Esophagus squamous epithelium (tissue), 5 donors: ENCODE measurements at places on chromosomes 6 and 20. TPM values are rescaled to one million over a fixed set of nuclear protein-coding genes. Genes with fewer than 3 reads are reported as not detected.

Gene SPDEF
- total RNA-seq, result not detected

DNA sequence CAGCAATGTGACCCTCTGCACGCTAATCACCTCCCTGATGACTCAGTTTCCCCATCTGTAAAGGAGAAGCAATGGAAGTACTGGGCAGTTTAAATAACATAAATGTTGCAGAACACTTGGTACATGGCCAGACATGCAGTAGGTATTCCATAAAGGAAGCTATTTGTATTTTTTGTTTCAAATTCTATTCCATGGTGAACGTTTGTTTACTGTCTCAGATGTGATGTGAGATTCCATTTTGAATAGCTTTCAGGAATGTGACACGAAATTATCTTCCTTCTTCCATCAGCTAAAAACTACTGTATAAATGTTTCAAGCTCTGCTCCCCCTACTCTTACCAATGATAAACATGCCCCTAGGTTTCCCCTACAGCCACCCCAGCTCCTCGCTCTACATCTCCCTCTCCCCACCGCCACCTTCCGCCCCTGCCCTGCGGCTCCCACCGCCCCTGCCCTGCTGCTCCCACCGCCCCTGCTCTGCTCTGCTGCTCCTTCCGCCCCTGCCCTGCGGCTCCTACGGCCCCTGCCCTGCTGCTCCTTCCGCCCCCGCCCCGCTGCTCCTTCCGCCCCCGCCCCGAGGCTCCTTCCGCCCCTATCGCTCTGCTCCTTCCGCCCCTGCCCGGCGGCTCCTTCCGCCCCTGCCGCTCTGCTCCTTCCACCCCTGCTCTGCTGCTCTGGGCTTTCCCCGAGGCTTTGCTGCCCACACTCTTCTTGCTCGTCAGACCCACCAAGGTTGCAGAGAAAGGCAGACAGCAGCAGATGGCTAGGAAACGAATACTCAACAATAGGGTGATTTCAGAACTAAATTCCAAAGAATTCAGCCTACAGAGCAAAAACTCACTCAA lies 78.9 kb downstream of the THBS2 start:
- H3K4me1 ChIP-seq, result no peaks in the 10 kb centered on the region
- DNase-seq, result no peak
- no peaks in the 10 kb centered on the region for H3K36me3 ChIP-seq
- H3K27ac ChIP-seq, result no peak overlapping the region

Gene SLC17A3
- not detected for total RNA-seq

DNA sequence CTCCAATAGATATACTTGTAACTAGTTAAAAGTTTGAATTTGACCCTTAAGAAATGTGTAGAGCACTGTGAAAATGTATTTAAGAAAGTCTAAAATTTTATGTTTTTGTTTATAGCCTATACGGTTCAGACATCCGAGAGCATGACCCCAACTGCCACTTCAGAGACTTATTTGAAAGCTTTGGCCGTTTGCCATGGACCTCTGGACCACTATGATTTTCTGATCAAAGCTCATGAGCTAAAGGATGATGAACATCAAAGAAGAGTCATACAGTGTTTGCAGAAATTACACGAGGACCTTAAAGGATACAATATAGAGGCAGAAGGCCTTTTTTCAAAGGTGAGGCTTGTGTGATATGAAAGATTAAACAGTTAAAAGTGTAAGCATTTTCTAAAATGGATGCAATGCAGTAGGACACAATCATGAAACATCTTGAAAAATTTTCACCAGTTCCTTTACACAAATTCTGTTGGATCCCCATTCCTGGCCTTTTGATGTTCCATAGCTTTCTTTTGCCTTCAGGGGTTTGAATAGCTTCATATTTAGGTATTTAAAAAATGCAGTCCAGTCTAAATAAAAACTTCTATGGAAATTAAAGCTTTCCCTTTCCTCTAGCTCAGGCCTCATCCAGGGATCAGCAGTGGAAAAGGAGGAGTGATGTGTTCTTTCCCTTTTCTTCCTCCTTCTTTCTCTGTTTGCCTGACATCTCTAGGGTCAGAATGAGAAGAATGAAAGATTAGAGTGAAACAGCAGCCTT lies 29.0 kb downstream of the AFG1L start:
- no peak for DNase-seq
- H3K4me3 ChIP-seq, result no peak overlapping the region
- H3K27me3 ChIP-seq, result no peaks in the 10 kb centered on the region
- H3K36me3 ChIP-seq, result no peaks in the 10 kb centered on the region

Gene PGC
- total RNA-seq, result 0.95 TPM

DNA sequence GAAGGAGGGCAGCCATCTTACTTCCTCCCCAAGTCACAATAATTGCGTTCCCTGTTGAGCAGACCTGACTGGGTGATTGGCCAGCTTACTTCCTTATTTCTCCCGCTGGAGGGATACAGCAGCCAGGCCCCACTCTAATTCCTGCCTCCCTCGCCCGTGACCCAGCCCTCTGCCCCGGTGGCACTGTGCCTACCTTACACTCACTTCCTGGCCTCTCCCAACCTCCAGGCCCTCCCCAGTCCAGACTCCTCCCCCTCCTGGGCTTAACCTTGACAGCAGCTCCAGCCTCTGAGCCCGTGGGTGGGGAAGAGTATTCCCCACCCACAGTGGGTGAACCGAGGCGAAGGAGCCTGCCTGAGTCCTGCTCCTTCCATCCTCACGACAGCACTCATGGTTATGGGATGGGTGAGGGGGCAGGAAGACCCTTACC lies 3.0 kb downstream of the BAK1 start:
- DNase-seq, result no peak
- H3K36me3 ChIP-seq, result peaks cover 49% of the 10 kb centered on the region
- H3K4me1 ChIP-seq, result peaks cover 54% of the 10 kb centered on the region
- H3K27ac ChIP-seq, result peak overlapping the region; percentile 97

GRCh38 chr20:60000271-60001042 lies 42.2 kb downstream of the CDH26 start:
- H3K4me1 ChIP-seq, result no peaks in the 10 kb centered on the region
- no peak overlapping the region for H3K4me3 ChIP-seq
- DNase-seq, result no peak
- H3K27ac ChIP-seq, result no peak overlapping the region

- H3K4me1 ChIP-seq, result no peaks in the 10 kb centered on the region
- no peak for DNase-seq
- no peak overlapping the region for H3K4me3 ChIP-seq
- H3K27ac ChIP-seq, result no peak overlapping the region
Observed at GRCh38 chr6:113512576-113512975, 344.6 kb upstream of the MARCKS start.

Gene HNF4A
- total RNA-seq, result not detected

Gene STMND1
- total RNA-seq, result not detected

DNA sequence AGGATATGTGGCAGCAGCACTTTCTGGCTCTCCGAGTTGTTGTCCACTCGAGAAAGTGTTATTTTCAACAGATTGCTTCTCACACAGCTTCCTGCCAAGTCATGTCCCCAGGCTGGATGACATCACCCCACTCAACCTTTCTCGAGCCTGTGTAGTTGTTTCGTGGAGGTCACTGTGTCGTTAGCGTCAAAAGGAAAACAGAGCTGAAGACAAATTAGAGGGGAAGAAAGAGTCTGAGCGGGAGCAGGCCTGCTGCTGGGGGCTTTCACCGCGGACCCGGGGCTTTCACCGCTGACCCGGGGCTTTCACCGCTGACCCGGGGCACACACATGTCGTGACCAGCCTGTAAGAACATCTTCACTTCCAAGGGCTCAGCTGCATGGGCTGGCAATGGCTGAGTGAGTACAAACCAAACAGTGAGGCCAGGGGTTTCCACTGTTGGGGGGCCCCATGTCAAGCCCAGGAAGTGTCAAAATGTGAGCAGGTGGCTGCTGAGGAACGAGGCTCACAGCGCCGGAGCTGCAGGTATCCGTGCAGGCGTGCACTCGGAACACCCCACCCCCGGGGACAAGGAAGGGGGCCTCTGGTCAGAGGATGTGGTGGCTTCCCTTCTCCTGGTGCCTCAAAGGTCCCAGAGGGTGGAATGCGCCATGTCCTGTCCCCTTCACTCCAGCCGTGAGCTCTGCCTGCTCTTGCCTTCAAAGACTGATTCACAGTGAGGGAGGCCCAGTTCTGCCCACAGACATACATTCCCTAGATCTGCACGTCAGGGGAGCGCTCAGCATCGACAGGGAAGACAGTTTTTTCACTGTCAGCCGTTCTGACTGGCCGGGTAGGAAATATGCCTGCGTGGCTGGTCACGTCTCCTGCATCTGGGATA lies 365.9 kb downstream of the TAF4 start:
- no peak for DNase-seq
- no peak overlapping the region for H3K27ac ChIP-seq
- H3K4me1 ChIP-seq, result no peaks in the 10 kb centered on the region
- no peaks in the 10 kb centered on the region for H3K36me3 ChIP-seq
- no peak overlapping the region for H3K4me3 ChIP-seq

DNA sequence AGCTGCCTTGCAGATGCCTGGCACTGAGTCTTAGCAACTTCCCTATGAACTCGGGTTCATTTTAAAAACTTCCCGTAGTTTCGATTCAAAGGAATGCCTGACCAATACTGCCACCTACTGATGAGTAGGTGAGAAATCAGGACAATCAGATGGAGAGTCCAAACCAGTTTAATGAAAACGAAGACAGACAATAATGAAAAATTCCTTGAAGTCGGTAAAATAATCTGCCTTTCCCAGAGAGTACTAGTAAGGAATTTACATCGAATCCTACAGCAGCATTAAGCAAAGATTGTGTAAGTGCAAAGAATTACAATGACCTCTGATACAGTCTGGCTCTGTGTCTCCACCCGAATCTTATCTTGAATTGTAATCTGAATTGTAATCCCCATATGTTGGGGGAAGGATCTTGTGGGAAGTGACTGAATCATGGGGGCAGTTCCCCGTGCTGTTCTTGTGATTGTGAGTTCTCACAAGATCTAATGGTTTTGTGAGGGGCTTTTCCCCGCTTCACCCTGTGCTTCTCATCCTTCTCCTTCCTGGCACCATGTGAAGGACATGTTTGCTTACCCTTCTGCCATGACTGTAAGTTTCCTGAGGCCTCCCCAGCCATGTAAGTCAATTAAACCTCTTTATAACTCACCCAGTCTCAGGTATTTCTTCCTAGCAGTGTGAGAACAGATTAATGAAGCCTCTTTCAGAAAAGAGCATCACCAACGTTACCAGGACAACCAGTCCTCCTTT lies 134.4 kb downstream of the ARHGAP18 start:
- no peaks in the 10 kb centered on the region for H3K27me3 ChIP-seq
- H3K4me1 ChIP-seq, result no peaks in the 10 kb centered on the region
- no peaks in the 10 kb centered on the region for H3K36me3 ChIP-seq
- DNase-seq, result no peak
- H3K27ac ChIP-seq, result no peak overlapping the region
- peak overlapping the region; percentile 50 for H3K4me3 ChIP-seq

DNA sequence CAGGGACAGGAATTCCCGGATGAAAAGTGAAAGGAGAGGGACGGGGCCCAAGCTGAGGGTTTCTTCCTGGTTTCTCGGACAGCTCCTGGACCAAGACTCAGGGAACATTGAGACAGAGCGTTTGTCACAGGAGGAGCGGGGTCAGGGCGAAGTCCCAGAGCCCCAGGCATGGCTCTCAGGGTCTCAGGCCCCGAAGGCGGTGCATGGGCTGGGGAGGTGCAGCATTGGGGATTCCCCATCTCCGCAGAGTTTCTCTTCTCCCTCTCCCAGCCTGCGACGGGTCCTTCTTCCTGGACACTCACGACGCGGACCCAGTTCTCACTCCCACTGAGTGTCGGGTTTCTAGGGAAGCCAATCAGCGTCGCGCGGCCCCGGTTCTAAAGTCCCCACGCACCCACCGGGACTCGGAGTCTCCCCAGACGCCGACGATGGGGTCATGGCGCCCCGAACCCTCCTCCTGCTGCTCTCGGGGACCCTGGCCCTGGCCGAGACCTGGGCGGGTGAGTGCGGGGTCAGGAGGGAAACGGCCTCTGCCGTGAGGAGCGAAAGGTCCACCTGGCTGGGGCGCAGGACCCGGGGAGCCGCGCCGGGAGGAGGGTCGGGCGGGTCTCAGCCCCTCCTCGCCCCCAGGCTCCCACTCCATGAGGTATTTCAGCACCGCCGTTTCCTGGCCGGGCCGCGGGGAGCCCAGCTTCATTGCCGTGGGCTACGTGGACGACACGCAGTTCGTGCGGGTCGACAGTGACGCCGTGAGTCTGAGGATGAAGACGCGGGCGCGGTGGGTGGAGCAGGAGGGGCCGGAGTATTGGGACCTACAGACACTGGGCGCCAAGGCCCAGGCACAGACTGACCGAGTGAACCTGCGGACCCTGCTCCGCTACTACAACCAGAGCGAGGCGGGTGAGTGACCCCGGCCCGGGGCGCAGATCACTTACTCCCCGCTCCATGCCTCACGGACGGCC lies 54.6 kb upstream of the POLR1H start:
- H3K4me1 ChIP-seq, result peaks cover 13% of the 10 kb centered on the region
- peak overlapping the region; percentile 46 for H3K4me3 ChIP-seq
- no peak for DNase-seq

DNA sequence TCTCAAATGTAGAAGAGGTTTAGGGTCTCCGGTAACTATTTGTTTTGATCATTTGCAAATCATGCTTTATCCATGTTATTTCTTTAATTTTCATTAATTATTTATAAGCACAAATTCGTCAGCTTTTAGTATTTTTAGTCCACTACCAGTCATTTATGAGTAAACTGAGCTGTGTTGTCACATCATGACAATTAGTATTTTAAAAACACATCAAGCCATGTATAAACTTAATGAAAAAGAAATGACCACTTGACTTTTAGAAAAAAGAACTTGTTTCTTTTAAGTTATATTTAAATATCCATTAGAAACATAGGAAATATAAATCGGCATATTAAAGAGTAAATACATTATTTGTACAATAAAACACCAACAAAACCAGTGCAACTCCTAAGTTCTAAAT lies 2.8 kb downstream of the NKX2-4 start:
- no peak overlapping the region for H3K4me3 ChIP-seq
- H3K27ac ChIP-seq, result no peak overlapping the region
- peaks cover 43% of the 10 kb centered on the region for H3K27me3 ChIP-seq
- H3K36me3 ChIP-seq, result no peaks in the 10 kb centered on the region
- H3K4me1 ChIP-seq, result peaks cover 30% of the 10 kb centered on the region
- DNase-seq, result no peak

Gene MATN4
- not detected for total RNA-seq

Gene KCNS1
- 0.80 TPM for total RNA-seq

DNA sequence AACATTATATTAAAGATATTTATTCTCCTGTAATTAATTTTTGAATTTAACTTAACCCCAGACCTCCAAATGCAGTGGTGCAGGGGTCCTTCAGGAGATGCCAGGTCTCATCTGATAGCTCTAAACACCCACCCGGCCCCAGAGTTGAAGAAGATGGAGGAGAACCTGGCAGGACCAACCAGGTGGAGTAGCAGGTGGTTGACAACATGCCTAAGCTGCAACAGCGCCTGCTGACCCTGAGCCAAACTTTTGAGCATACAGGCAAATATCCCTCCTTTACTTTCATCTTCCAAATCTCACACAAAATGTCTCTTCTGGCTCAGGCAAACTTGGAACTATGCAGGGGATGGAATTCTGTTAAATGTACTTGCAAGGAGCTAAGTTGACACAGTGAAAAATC lies 145.3 kb upstream of the TCF21 start:
- H3K4me3 ChIP-seq, result no peak overlapping the region
- H3K4me1 ChIP-seq, result peaks cover 5% of the 10 kb centered on the region
- no peaks in the 10 kb centered on the region for H3K27me3 ChIP-seq
